ENCODE measurements at places on chromosomes 3 and 15.
A peak's percentile ranks its signal among the peaks of the same experiment; 100 is the strongest.

- peak; percentile 2 for DNase-seq
Measured at GRCh38 chr15:73436613-73437012, 6.4 kb upstream of the REC114 start.

- DNase-seq: no peak
Measured at GRCh38 chr3:169356284-169356955, 307.1 kb downstream of the MECOM start.

GRCh38 chr3:114155370-114155821 lies 23.5 kb downstream of the DRD3 start:
- DNase-seq: peak; percentile 41

DNA sequence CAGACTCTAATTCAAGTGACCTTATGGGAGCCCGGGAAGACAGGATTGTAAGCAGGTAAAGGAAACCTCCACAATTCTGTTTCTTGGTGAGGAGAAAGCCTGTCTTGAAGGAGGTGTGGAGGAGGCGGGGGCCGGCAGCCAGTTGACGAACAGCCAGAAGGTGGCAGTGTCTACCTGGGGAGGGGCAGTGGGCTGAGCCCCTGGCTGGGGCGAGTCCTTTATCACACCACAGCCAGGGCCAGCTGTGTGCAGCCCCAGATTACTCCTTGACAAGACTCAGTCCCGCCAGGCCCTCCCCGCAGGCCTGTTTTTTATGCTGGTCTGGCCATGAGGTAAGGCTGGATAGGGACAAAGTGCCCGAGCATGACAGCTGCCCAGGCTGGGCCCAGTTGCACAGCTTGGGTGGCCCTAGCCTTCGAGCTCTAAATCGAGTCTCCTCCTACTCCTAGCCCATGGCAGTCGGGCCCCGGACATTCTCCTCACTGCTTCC lies 40.9 kb upstream of the IDH2 start:
- peak; percentile 57 for DNase-seq

DNA sequence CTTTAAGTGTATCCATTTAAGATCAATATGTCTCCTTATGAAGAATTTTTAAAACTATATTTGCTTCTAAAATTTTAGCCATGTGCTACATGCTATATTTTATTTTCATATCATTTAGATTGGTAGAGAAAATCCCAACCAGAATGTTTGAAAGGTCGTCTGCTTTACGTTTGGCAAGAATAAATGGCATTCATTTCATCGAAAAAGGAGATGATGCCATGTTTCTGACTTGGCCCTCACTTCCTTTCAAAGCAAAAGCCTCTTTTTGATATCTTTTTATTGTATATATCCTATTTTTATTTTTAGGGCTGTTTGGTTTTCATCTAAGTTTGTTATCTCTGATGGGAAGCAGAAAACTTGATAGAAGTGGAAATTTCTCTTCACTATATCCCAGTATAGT lies 176.2 kb downstream of the PLCL2 start:
- DNase-seq: no peak

GRCh38 chr15:68413363-68414205 lies 18.4 kb downstream of the ITGA11 start:
- DNase-seq: no peak

- DNase-seq: no peak
Measured at GRCh38 chr3:82236257-82236656, 474.8 kb upstream of the GBE1 start.

DNA sequence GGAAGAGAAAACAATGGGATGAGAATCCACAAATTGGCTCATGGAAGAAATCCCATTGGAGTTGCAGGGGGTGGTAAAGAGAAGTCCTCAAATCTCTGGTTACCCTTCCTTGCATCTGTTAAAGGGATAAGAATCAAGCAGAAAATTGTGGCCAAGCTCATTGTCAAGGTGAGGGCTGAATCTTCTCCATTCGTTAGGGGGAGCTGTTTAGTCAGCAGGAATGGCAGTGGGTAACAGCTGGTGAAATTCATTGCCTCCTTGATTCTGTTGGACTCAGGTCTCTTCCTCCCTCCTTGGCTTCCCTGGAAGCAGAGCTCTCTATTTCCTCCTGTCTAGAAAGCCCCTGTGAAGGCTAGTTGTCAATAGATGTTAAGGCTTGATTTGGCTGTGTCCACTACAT lies 343.1 kb upstream of the SEMA6D start:
- peak; percentile 59 for DNase-seq

All from choroid plexus epithelial cell (primary cell).